ENCODE measurements at places on chromosomes 1 and 21.
A peak's percentile ranks its signal among the peaks of the same experiment; 100 is the strongest.

DNA sequence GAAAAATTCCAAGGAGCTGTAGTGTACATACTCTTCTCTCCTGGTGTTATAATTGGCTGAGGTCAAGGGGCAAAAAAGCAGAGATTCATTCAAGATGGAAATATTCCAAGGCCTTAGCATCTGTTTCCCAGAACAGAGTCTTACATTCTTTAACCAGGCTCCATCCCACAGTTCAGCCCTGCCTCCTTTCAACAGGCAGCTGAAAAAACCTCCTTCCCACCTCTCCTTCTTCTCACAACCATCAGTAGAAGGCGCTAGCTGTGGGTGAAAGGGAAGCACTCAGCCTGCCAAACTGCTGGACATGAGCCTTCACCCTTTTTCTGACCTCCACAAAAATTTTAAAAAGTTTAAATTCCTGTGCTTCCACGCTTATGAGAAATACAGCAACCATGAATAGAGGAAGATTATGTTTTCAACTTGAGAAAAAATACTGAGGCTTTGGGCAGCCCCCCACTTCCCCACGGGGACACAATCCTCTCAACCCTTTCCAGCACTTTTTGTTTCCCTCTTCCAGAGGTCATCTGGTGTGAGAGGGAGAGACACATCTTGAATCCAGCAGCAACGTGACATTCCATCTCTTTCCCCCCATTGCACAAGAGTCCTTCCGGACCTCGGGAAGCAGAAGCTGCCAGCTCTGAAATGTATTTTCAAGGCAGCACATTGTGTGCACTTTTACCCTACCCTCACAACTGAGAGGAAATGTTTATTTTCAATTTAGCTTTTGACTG is 43.2 kb upstream of the FMO2 start:
- DNase-seq, result no peak

DNA sequence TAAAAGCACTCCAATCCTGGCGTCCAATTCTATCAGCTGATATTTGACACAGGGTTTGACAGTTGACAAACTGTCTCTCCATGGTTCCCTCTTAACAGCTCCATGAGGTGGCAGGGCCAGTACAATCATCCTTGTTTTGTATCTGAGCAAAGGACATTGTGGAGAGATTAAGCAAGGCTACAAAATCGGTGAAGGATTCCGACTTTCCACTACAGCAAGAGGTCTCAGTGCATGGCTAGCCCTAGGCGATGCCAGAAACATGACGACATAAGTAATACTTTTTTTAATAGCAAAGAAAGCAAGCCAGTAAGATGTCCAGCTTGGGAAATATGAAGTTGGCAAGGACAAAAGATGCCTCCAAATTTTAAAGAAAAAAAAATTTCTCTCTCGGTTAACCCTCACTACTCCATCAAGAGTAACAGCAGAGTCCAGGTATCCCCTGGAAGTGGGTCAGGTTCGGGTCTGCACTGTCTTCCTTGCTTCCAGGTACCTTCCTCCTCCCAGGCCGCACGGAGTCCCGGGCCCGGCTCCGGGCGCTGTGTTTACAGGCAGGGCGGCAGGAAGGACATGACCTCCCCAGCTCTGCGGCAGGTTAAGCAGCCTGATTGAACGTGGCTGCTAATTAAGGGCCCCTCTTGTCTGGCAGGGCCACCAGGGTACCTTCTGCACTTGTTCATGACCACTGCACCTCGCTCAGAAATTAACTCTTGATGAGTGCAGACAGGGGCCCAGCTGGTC is 106.1 kb downstream of the SIM2 start:
- no peak for DNase-seq

DNA sequence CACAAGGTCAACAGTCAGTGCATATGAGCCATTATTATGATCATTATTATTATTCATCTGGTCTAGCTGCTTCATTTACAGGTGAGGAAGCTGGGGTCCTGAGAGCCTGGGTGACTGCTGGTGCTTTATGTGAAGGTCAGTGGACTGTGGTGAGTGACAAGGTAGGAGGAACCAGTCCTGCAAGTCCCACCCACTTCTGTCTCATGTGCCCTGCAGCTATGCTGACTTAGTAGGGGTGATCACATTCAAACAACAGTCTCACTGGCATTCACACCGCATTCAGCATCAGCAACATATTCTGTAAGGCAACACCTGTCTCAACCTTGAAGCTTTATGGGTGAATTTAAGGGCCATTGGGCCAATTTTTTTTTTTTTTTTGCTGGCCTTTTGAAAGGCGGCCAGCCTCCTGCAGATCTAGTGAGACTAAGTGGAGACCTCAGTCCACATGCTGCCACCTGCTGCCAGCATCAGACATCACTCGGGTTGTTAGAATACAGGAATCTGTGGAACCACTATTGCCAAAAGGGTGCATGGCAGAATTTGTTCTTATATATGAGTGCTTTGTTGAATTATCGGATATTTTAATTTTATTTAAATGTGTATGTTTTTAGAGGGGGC is 59.9 kb upstream of the CACNA1E start:
- peak; percentile 24 for DNase-seq

DNA sequence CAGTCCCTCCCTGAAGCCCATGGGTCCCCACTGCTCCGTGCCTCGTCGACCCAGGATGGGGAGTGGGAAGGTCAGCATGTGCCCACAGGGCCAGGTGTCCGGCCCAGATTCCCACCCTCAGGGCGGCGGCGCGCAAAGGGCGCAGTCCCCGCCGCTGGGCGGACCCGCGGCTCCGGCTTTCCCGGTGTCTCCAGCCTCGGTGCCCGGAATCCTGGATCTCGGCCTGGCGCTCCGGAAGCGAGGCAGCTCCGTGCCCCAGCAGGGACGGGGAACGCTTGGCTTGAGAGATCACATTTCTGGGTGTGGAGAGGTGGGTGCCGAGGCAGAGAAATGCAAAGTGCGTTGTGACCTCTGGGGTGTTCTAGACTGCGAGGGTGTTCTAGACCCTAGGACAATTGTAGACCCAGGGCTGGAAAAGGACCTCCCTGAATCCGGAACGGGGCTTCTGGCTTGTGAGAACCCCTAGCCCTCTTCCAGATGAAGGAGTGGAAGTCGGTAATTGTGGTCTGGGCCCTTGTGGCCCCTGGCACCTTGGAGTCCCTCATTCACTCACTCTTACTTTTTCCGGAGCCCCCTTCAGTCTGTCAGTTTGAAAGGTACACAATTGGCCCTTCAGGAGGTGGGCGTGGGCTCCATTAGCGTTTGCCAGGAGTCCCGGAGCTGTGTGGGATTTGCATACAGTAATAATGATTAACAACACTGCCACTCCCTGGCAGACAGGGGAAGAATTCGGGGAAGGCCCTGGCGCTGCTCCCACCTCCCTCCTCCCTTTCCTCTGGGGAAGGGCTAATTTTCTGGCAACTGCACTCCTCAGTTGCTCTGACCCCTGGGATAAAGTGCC is 1.6 kb upstream of the KCND3 start:
- DNase-seq, result no peak

GRCh38 chr1:218259800-218260199 is 25.3 kb upstream of the RRP15 start:
- DNase-seq, result no peak

GRCh38 chr1:206101351-206102045 is 15.7 kb downstream of the AVPR1B start:
- no peak for DNase-seq

- no peak for DNase-seq
Measured at GRCh38 chr1:52253421-52253820, 111.5 kb downstream of the ZFYVE9 start.

DNA sequence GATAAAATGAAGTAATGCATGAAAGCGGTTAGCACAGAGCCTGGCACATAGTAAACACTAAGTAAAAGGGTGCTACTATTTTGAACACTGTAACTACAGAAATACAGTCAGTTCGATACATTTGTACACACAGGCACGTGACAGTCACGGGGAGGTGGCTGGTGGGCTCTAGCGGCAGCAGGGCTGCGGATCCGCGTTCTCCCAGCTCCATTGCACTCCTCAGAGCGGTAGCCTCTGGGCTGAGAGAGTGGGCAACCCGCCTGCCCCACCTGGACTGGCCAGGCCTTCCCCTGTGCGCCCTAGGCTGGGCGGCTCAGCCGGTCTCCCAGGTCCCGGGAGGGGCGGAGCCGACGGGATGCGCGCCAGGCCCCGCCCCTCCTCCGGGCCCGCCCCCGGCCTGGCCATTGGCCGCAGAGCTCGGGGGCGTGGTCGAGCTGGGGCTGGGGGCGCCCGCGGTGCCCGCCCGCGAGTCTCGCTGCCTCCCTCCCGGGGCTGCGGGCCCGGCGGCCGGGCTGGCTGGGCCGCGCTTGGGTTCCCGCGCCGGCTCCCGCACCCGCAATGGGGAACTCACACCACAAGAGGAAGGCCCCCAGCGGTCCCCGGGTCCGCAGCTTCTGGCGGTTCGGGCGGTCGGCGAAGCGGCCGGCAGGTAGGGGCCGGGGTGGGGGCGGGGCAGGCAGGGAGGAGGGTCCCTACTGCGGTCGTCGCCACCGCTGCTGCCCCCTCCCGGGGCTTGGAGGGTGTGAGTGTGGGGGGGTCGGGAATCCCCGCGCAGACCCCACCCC is 51.2 kb upstream of the SYNC start:
- peak; percentile 59 for DNase-seq

- DNase-seq, result no peak
Measured at GRCh38 chr1:104932949-104933679, 1183.4 kb downstream of the AMY1C start.

DNA sequence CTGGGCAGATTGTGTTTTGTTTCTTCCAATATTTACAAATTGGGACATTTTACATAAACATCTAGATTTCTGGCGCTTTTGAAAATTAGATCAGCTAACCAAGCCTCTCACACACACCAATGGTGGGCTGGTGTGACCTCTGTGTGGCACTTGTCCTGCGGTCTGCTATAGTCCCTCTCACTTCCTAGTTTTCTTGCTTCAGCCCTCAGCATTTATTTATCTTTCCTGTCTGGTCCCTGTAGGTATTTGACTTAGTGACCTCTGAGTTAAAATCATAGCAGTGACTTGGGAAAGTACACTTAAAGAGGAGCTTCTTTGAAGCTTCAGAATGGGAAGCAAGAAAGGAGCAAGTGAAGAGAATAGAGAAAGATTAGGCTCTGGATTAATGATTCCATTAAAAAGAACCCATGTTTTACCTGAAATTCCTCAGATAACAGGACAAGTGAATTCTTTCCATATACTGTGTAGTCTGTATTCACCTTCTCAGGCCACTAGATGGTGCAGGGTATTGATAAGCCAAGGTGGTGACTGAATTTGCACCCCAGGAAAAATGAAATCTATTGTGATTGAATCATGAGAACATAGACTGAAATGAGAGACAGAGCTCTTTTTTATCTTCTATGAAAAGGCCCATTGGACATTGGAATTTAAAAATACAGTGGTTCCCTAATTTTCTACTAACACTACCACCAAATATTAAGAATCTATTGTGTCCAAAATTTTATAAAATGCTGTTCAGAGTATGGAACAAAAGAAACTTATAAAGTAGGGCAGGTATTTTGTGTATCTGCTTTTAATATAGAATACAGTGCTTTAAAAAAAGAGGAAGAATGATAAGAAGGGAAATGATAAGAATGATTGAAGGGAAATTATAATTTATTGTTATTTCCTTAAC is 7.1 kb upstream of the DIPK1A start:
- DNase-seq, result no peak

DNA sequence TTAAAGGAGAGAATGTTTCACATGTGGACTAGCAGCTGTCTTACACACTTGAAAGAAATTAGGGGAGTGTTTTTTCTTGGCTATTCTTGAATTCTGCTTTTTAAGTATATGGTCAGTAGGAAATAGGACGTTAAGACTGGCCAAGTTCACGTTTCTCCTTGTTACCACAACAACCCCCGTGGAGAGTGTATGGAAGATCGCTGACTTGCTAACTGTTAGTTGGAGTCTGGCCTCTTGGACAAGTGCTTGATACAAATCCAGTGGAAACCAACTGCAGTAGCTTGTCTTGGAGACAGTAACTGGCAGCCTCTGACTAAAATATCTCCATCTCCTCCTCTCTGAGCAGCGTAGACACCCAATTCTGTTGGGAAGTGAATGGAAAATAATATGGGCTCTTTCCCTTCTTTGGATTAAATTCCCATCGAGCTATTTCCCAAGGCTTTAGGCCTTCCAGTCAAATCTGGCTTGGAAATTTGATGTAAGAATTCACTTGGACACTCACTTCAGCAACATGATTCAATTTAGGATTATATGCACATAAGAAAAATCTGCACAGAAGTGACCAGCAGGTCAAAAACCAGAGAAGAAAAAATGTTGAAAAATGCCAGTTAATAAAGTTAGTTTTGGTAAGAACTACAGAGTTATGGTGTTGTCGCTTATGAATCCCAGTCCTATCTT is 3.6 kb upstream of the NFIA start:
- DNase-seq, result no peak

DNA sequence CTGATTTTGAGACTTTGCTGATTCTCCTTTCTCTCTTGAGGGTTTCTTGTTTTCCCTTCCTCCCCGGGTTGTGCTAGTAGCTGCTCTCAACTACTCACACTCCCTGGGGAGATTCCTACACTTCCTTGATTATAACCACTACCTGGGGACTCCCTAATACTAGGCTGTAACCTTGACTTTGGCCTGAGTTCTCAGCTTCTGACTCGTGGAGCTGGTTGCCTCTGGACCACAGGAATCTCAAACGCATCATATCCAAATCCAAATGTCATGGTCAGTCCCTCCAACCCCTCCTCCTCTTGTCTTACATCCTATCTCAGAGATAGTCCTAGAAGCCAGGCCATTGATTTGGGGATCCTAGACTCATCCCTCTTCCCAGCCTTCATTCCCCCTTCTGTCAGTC is 12.0 kb downstream of the MOV10 start:
- no peak for DNase-seq

DNA sequence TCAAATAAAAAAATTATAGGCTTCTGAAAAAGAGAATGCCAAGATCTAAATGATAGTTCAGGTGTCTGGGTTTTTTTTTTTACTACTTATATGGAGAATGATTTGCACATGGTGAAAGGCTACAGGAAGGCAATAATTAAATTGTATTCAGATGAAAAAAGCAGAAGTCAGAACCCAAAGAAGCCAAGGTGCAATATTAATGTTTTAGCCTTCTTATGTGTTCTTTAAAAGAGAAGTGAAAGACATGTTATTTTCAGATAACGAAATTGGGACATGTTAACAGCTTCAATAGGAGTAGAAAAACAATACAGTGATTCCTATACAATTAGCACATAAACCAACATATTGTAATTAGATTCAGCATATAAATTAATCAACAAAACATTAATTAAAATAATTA is 452.9 kb upstream of the PRMT6 start:
- DNase-seq, result no peak

DNA sequence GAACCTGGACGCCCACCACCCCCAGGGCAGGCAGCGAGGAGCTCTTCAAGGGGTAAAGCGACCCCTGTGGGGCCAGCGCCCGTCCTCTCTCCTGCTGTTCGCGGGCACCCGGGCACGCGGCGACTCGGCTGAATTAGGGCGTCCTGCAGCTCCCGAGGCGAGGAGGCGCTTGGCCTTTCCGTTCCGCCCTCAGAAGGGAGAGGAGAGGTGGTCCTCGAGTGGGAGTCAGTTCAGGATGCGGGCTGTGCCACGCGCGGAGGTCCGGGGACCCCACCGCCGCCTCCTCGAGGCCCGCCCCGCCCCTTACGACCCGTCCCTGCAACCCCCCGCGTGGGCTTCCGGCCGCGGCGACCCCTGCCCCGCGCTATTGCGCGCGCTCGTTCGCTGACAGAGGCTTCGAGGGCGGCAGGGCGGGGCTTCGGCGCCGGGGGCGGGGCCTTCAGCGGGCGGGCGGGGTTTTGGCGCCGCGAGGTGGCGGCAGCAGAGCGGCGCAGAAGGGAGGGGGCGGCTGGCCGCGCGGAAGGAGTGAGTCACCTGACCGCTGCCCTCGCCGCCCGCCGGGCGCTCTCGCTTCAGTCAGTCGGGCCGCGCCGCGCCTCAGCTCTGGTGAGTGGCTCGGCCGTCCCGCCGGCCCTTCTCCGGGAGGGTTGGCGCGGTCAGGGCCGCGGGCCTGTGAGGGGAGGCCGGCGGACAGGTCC is at the start of gene BACH1:
BACH1 (plus strand) TSS at position 575 of the 698 bp plus-strand sequence. CDS start 22,359 bp downstream, outside the sequence.
- DNase-seq, result peak; percentile 87
